Hepatocyte (in vitro differentiated cells): ENCODE measurements at places on chromosomes 2 and 18.

GRCh38 chr2:112321375-112322320 lies 46.3 kb downstream of the ZC3H6 start:
- no peak for DNase-seq
- no peaks in the 10 kb centered on the region for H3K36me3 ChIP-seq
- no peaks in the 10 kb centered on the region for H3K27me3 ChIP-seq

GRCh38 chr2:231028889-231029288 lies 8.4 kb upstream of the C2orf72 start:
- H3K36me3 ChIP-seq: no peaks in the 10 kb centered on the region
- H3K4me1 ChIP-seq: peaks cover 6% of the 10 kb centered on the region
- no peak overlapping the region for H3K27ac ChIP-seq
- no peak overlapping the region for H3K4me3 ChIP-seq
- H3K27me3 ChIP-seq: no peaks in the 10 kb centered on the region

DNA sequence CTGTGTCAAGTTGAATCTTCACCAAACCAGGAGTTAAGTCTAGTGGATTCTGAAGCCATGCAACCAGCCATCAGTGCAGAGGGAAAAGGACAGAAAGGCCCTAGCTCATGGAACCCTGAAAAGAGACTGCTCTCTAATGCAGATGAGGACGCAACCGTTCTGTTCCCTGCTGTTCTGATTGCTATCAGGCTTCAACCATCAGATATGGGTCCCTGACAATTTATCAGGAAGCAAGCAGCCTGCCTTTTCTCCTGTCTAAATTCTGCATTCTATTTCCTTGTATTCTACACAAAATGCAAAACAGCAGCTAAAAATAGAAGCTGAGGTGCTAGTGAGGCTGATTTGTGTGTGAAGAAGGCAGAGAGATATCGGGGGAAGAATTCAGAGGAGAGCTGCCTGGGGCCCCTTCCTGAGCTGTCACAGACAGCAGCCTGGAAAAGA lies 68.4 kb upstream of the RTN4 start:
- no peak for DNase-seq
- H3K4me1 ChIP-seq: peaks cover 17% of the 10 kb centered on the region
- H3K27ac ChIP-seq: no peak overlapping the region
- H3K4me3 ChIP-seq: no peak overlapping the region

- DNase-seq: peak; percentile 29
- H3K4me3 ChIP-seq: no peak overlapping the region
- H3K36me3 ChIP-seq: no peaks in the 10 kb centered on the region
- H3K4me1 ChIP-seq: no peaks in the 10 kb centered on the region
Observed at GRCh38 chr2:2536416-2537056, 205.5 kb upstream of the MYT1L start.

DNA sequence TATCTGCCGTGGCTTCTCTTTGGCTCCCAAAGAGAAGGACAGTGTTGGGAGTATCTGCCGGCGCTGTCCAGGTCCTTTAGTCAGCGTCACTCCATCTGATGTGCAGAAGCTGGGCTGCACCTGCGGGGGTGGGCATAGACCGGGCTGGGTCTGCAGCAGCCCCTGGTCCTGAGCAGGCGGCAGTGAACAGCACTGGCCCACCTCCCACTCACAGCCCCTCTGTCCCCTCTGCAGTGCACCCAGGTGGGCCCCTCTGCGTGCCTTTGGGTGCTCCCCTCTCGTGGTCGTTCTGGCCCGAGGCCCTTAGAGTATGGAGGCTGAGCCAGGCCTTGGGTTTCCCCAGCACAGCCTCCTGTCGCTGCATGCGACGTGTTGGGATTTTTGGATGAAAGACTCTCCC lies 95.7 kb downstream of the USP40 start:
- no peaks in the 10 kb centered on the region for H3K36me3 ChIP-seq
- no peak overlapping the region for H3K4me3 ChIP-seq
- no peaks in the 10 kb centered on the region for H3K4me1 ChIP-seq
- no peaks in the 10 kb centered on the region for H3K27me3 ChIP-seq

DNA sequence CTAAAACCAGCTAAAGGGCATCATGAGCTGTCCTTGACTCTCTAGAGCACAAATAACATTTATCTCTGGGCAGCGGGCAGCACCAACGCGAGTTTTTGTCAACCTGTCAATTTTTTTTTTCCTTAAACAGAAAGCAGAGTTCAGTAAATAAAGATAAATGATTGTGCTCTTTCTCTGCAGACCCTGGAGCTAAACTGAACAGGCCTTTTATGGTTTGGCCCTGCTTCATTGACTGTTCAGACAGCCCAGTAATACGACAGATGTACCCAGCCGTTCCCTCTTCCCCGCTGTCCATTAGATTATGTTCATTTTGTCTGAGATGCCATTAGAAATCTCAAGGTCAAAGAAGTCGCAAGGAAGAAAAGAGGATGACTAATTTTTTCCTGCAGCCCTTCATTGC lies 280.5 kb upstream of the PIK3C3 start:
- peaks cover 6% of the 10 kb centered on the region for H3K27me3 ChIP-seq
- no peaks in the 10 kb centered on the region for H3K36me3 ChIP-seq
- H3K27ac ChIP-seq: no peak overlapping the region
- no peaks in the 10 kb centered on the region for H3K4me1 ChIP-seq

DNA sequence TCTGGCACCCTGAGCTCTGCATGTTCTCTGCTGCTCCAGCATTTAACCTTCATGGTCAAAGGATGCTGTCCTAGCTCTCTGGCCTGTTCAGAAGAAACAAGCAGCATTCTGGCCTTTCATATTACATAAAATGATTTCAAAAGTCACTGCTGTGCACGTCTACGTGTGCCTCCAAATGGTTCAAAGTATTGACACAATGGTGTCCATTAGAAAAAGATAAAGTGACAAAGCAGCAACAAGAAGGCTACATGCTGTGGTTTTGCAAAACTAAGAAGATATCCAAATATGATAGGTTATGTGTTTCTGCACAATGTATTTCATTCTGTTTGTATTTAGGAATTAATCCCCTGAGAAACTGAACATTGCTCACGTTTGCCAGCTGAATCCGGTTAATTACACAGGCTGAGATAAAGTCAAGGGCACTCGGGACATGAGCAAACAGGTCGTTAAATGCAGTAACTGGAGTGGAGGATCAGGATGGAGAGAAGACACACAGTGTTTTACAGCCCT lies 258.5 kb downstream of the DOK6 start:
- H3K4me3 ChIP-seq: no peak overlapping the region
- H3K4me1 ChIP-seq: peaks cover 10% of the 10 kb centered on the region
- H3K36me3 ChIP-seq: no peaks in the 10 kb centered on the region
- no peak overlapping the region for H3K27ac ChIP-seq
- H3K27me3 ChIP-seq: no peaks in the 10 kb centered on the region
- DNase-seq: peak; percentile 12

- H3K27ac ChIP-seq: peak within 1 kb of the TSS; percentile 100
- H3K4me1 ChIP-seq: peaks cover 9% of the 10 kb centered on the region
- no peaks in the 10 kb centered on the region for H3K27me3 ChIP-seq
- peak within 1 kb of the TSS; percentile 96 for H3K4me3 ChIP-seq
Observed at GRCh38 chr2:38377050-38377828, at the start of gene ATL2. Gene ATL2, minus strand, starts transcription at chr2:38377273. Its CDS starts 13 bp downstream, at chr2:38377260.

DNA sequence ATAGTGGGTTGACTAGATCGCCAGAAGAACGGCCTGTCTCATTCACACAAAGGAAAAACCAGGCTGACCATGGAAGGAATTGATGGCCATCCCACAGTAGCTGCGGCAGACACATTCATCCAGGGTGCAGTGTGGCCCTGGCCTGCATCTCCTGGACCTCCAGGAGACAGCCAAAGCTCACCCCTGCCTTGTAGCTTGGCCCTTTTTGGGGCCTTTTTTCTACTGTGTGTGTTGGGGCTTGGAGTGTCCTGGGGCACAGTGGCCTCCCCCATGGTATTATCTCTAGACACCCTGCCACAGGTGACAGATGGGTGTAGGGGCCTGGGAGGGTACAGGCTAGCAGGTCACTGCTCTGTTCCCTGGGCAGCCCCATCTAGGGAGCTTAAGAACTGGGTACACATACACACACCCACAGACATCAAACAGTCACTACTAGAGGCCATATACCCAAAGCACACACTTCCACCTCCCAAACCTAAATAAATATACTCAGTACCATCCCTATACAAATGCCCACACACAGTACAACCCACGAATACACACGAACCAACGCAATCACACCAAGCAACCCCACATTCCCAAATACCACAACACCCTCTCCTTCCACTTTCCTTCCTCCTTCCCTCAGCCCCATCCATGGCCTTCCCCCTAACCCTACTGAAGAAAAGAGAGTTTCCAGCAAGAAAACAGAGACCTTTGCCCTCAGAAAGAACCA lies 8.6 kb downstream of the EN1 start:
- no peak for DNase-seq
- H3K27me3 ChIP-seq: peaks cover 99% of the 10 kb centered on the region
- no peaks in the 10 kb centered on the region for H3K36me3 ChIP-seq
- H3K4me3 ChIP-seq: no peak overlapping the region
- H3K4me1 ChIP-seq: peaks cover 23% of the 10 kb centered on the region

DNA sequence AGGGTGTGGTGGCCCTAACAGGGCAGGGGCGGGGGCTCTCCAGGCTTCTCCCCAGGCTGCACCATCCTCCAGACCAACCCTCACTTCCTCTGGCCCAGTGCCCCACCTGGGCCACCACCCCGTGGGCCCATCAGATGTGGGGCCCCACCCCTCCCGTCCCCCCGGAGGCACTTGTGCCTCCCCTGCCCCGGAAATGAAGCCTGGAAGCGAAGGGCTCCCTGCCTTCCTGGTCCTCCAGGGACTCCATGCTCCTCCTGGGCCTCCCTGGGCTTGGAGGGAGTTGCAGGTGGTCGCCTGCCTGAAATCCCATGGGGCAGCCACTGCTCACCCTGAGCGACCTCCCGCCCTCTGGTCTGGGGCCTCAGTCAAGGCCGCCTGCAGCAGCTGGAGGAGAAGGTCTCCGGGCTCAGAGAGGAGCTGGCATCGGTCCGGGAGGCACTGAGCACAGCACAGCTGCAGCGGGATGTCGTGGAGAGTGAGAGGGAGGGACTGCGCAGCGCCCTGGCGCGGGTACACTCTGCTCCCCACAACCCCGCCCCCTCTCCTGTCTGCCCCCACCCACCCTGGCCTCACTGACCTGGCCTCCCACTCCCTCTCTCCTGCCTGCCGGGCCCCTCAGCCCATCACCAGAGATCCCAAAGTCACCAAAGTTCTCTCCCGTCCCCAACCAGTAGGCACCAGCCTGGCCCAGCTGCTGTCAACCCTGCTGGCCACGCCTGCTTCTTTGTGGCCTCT lies 28.0 kb downstream of the CROCC2 start:
- no peaks in the 10 kb centered on the region for H3K4me1 ChIP-seq
- H3K27me3 ChIP-seq: no peaks in the 10 kb centered on the region
- no peak for DNase-seq
- no peak overlapping the region for H3K4me3 ChIP-seq
- no peak overlapping the region for H3K27ac ChIP-seq

GRCh38 chr2:42337356-42337820 lies 23.6 kb downstream of the COX7A2L start:
- H3K27ac ChIP-seq: no peak overlapping the region
- H3K4me1 ChIP-seq: peaks cover 6% of the 10 kb centered on the region
- DNase-seq: no peak
- H3K36me3 ChIP-seq: no peaks in the 10 kb centered on the region

DNA sequence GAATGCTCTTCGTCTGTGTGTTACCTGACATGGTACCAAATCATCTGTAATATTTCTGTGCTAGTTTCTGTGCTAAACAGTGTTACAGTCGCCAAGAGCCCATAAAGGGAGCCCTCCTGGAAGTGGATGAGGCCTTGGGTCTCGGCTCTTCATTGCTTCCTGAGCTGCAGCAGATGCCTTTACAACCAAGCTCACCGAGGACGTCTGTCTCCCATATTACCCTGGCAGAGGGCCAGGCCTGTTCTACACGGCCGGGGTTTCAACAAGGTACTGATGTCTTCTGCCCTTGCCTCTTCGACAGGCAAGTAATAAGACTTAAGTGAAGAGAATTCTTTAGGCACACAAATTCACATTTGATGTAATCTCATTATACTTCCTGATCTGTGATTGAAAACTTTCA lies 16.8 kb downstream of the RPL31 start:
- no peak overlapping the region for H3K27ac ChIP-seq
- H3K36me3 ChIP-seq: no peaks in the 10 kb centered on the region
- no peaks in the 10 kb centered on the region for H3K27me3 ChIP-seq
- no peaks in the 10 kb centered on the region for H3K4me1 ChIP-seq
- H3K4me3 ChIP-seq: no peak overlapping the region
